MCF 10A (cell line): ENCODE measurements at places on chromosomes 4 and X.

- DNase-seq = peak; percentile 56
These were observed 82.4 kb downstream of the MTNR1A start for GRCh38 chr4:186472948-186473347.

GRCh38 chr4:8613421-8614364 is 21.1 kb downstream of the CPZ start:
- DNase-seq = no peak

- no peak for DNase-seq
These were observed 36.9 kb downstream of the NLGN3 start for GRCh38 chrX:71181558-71181909.

- DNase-seq = no peak
These were observed 67.6 kb downstream of the MTNR1A start for GRCh38 chr4:186487726-186488125.
